ENCODE measurements at places on chromosomes 1 and 21.

DNA sequence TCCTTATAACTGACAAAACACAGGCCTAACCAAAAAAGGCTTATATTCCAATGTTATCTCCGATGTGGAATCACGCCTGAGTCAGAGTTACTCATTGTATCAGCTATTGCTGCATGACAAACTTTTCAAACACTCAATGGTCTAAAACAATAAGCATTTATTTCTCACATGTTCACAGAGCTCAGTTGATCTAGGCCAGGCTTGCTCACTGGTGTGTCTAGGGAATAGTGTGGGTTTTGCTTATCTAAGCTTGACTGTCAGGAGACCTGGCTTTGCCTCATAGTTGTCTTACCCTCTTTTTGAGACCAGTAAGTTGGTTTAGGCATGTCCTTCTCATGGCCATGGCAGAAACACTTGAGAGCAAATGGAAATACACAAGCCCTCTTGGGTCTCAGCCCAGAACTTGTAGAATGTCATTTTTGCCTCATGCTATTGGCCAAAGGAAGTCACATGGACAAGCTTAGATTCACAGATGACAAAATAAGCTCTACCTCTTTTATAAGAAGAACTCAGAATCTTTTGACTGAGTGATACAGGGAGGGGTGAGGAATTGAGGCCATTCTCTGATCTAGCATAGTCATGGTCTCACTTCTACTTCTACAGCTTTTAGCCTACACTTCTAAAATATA, 130.8 kb downstream of the HMCN1 start:
- DNase-seq: no peak

GRCh38 chr1:2230781-2231531, 2.8 kb downstream of the SKI start:
- DNase-seq: no peak

GRCh38 chr1:12246584-12246983, 16.8 kb downstream of the VPS13D start:
- no peak for DNase-seq

DNA sequence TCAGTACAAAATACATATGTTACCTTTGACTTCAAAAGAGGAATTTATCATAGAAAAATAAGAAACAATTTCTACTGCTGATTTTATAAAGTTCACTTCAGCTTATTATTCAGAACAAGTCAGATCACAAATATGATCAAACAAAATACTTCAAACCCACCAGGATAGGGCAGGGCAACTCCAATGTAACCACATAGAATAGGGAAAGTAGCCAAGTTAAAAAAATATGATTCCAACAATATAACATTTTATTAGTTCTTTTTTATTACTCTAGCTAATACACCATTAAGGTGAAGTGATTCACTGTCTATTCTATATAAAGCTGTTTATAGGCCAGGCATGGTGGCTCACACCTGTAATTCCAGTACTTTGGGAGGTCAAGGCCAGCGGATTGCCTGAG, 54.6 kb upstream of the ZNHIT6 start:
- no peak for DNase-seq

GRCh38 chr1:175363031-175363430, 170.5 kb upstream of the KIAA0040 start:
- DNase-seq: no peak
